ENCODE measurements at places on chromosomes 5 and 9. TPM values are rescaled to one million over a fixed set of nuclear protein-coding genes. Genes with fewer than 3 reads are reported as not detected.

Gene LHX3
- not detected for total RNA-seq

Gene IL31RA
- total RNA-seq, result not detected

Gene BRINP1
- total RNA-seq, result not detected

Gene ELOVL7
- 0.17 TPM for total RNA-seq

Gene POU5F2
- 0.13 TPM for total RNA-seq

Gene UIMC1
- total RNA-seq, result 24.2 TPM

- H3K36me3 ChIP-seq, result no peaks in the 10 kb centered on the region
- no peak overlapping the region for H3K27ac ChIP-seq
- no peak overlapping the region for H3K4me3 ChIP-seq
- H3K27me3 ChIP-seq, result no peaks in the 10 kb centered on the region
- H3K4me1 ChIP-seq, result no peaks in the 10 kb centered on the region
Measured at GRCh38 chr5:99543841-99544240, 615.0 kb upstream of the CHD1 start.

DNA sequence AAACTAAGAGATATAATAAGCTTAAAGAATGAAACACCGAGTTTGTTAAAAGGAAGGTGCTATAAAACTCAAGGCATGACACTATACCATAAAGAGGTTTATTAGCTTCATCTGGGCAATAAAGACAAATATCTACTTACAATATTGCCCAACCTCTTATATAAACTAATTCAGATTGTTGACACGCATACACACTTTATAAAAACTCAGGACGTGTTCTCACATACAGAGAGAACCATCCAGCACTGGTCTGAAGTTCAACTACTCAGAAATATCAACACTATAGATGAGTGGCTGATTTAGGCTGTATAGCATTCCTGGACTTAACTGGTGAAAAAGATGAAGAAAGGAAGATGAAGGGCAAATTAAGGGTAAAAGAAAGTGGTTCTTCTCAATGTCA lies 81.2 kb downstream of the FRMD3 start:
- peaks cover 17% of the 10 kb centered on the region for H3K4me1 ChIP-seq
- H3K4me3 ChIP-seq, result no peak overlapping the region
- no peaks in the 10 kb centered on the region for H3K27me3 ChIP-seq
- no peak overlapping the region for H3K27ac ChIP-seq
- DNase-seq, result no peak

GRCh38 chr5:65020492-65020891 lies 251.8 kb downstream of the CWC27 start:
- H3K27me3 ChIP-seq, result no peaks in the 10 kb centered on the region
- H3K4me3 ChIP-seq, result peak overlapping the region; percentile 12
- peak overlapping the region; percentile 80 for H3K27ac ChIP-seq
- peaks cover 64% of the 10 kb centered on the region for H3K4me1 ChIP-seq

DNA sequence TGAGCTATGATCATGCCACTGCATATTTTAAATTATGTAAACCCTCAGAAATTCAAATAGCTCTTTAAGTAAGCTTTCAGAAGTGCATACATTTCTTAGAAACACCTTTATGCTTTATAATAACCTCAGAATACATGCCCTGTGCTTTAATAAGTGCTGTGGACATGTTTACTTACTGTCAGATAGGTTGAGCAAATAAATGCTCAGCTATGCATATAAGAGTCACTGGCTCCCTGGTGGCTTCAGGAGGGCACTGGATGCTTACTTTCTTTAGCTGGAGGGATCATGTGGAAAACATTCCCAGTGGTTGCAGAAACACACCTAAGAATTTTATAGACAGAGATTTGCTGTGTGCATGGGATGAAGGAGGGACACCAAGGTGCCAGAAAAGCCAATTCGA lies 74.4 kb downstream of the PDE6A start:
- H3K36me3 ChIP-seq, result peaks cover 8% of the 10 kb centered on the region
- peaks cover 43% of the 10 kb centered on the region for H3K27me3 ChIP-seq
- H3K4me1 ChIP-seq, result no peaks in the 10 kb centered on the region
- H3K27ac ChIP-seq, result no peak overlapping the region

GRCh38 chr5:40436535-40437237 lies 243.0 kb upstream of the PTGER4 start:
- no peaks in the 10 kb centered on the region for H3K36me3 ChIP-seq
- H3K27ac ChIP-seq, result no peak overlapping the region
- peaks cover 10% of the 10 kb centered on the region for H3K4me1 ChIP-seq
- DNase-seq, result no peak
- peaks cover 9% of the 10 kb centered on the region for H3K27me3 ChIP-seq

DNA sequence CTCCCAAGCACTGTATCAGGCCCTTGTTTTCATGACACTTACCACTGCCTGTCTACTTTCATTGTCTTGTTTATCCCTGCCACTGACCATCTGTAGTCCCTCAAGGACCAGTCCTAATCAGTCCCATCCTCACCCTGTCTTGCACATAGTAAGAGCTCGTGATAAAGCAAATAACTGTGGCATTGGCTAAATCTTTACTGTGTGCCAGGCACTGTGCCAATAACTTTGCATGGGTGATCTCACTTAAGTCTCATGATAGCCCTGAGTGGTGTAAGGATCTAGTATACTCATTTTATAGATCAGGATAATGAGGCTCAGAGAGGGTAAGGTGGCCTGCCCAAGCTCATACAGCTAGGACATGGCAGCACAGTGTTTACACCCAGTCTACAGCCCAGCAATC lies 5.6 kb downstream of the CDX1 start:
- H3K4me1 ChIP-seq, result peaks cover 6% of the 10 kb centered on the region
- H3K27me3 ChIP-seq, result peaks cover 7% of the 10 kb centered on the region
- no peak overlapping the region for H3K27ac ChIP-seq
- H3K4me3 ChIP-seq, result no peak overlapping the region
- no peak for DNase-seq

- H3K27me3 ChIP-seq, result peaks cover 2% of the 10 kb centered on the region
- H3K4me1 ChIP-seq, result peaks cover 66% of the 10 kb centered on the region
- H3K36me3 ChIP-seq, result no peaks in the 10 kb centered on the region
- H3K4me3 ChIP-seq, result no peak overlapping the region
- DNase-seq, result no peak
- H3K27ac ChIP-seq, result no peak overlapping the region
Measured at GRCh38 chr5:169412831-169413230, 111.9 kb upstream of the SLIT3 start.

DNA sequence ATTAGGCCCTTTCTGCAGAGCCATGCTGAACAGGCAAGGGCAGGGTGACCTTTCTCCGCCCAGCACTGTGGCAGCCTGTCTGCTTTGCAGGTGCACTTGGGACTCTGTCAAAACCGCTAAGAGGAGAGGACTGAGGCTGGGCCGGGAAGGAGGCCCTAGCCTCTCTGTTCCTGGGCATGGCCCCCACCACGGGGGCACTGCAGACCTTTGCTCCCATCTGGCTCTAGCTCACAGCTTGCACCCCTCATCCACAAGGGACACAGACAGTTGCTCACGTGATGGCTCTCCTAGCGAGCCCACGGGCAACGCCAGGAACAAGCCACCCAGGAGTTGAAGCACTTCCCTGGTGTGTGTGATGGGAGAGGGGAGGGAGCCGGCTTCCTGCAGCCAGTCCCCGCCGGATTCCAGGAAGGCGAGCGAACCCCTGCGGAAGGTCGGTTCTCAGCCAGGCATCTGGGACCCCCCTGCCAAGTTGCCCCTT lies 43.0 kb upstream of the FCN1 start:
- no peaks in the 10 kb centered on the region for H3K4me1 ChIP-seq
- no peak overlapping the region for H3K27ac ChIP-seq
- no peak for DNase-seq
- no peaks in the 10 kb centered on the region for H3K36me3 ChIP-seq
- H3K4me3 ChIP-seq, result no peak overlapping the region

DNA sequence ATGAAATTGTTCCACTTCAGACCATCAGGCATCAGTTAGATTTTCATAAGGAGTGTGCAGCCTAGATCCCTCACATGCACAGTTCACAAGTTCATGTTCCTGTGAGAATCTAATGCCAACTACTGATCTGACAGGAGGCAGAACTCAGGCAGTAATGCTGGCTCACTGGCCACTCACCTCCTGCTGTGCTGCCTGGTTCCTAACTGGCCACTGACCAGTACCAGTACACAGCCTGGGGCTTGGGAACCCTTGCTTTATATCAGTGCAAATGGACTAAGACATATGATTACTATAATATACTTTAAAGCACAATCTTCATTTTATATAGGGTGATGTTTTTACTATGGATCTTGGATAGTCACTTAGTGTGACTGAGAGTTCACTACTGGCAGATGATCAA lies 259.2 kb downstream of the SLCO4C1 start:
- DNase-seq, result no peak
- no peaks in the 10 kb centered on the region for H3K27me3 ChIP-seq
- no peak overlapping the region for H3K27ac ChIP-seq
- H3K36me3 ChIP-seq, result no peaks in the 10 kb centered on the region

GRCh38 chr5:38938424-38938823 lies 92.6 kb downstream of the OSMR start:
- peak; percentile 21 for DNase-seq
- H3K4me1 ChIP-seq, result peaks cover 22% of the 10 kb centered on the region
- peaks cover 3% of the 10 kb centered on the region for H3K27me3 ChIP-seq
- H3K36me3 ChIP-seq, result peaks cover 33% of the 10 kb centered on the region
- peak overlapping the region; percentile 22 for H3K27ac ChIP-seq
- H3K4me3 ChIP-seq, result no peak overlapping the region

- H3K27ac ChIP-seq, result peak overlapping the region; percentile 90
- peak overlapping the region; percentile 69 for H3K4me3 ChIP-seq
- peaks cover 14% of the 10 kb centered on the region for H3K27me3 ChIP-seq
- peak; percentile 53 for DNase-seq
Measured at GRCh38 chr5:77168161-77168878, 42.2 kb upstream of the PDE8B start.

Measured in HFFc6 (cell line).